Nucleus accumbens (tissue), 56 donors: ENCODE measurements at places on chromosomes 11 and 22.

GRCh38 chr11:130638033-130638432, 189.6 kb downstream of the ADAMTS15 start:
- no peak for DNase-seq

DNA sequence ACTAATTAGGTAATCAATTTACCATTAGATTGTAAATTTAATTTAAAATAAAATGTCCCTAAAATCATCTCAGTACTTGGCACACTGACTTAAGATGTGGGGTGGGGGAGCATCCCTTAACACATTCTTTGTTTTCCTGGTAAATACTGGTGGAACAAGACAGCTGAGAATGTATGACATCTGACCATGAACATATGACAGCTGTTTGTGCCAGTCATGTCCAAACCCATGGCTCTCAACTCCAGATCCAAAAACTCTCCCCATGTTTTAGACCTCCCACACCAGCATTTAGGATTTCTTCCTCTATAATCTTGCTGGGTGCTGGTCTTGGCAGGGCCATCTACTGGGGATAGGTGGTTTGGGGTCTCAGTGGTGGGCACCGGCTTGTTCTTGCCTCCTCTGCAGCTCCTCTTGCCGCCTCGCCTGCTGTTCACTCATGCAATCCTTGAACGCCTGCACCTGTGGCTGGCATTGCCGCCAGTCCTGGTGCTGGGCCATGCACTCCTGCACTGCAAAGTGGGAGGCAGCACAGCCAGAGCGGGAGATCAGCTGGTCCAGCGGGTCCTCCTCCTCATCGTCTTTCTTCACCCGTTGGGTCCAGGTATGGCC, 3.8 kb downstream of the COA4 start:
- DNase-seq = no peak

DNA sequence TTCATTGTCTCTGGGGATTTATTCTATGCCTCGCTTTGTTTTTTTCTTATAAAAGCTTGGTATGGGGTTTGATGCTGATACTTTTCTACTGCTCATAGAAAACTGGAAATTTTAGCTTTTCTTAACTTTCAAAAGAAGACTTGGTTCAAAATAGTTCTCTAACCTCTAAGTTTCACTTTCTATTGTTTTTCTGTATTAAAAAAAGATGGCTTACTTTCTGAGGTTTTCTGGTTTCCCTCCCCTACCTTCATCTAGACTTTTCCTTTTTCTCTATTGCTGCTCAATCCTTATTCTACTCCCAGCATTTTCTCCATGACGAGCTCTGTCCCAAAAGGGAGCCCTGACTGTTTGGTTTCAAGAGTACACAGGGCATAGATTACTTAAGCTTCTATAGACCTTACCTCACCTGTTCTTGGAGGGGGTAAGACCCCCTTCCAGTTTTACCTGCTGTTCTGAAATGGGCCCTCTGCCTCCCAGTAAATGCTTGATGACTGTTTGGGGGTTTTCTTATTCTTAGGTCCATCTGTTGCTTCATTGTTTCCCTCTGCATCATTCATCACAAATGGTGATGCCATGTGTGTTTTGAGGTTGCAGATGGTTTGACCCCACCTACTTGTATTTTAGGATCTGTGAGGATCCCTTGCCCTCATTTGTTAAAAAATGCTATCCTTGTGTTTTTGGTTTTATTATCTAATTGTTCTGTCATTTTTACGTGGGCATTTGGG, 29.5 kb downstream of the DNHD1 start:
- no peak for DNase-seq

DNA sequence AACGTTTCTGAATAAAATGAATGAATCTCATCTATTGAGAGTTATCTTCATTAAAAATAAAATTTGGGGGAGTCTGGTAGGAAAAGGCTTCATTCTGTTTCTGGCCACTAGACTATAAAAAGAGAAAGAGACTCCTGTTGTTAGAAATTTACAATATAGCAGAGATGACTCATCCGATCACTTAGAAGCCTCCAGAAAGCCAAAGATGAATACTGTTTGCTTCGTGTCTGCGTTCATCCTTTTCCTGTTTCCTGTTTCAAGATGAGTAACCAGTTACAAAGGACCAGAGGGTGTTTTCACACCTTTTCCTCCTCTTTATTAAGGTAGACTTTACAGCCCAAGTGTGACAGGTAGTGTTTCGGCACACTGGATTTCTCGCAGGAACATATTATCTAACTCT, 1120.7 kb downstream of the LRRC4C start:
- DNase-seq = no peak

DNA sequence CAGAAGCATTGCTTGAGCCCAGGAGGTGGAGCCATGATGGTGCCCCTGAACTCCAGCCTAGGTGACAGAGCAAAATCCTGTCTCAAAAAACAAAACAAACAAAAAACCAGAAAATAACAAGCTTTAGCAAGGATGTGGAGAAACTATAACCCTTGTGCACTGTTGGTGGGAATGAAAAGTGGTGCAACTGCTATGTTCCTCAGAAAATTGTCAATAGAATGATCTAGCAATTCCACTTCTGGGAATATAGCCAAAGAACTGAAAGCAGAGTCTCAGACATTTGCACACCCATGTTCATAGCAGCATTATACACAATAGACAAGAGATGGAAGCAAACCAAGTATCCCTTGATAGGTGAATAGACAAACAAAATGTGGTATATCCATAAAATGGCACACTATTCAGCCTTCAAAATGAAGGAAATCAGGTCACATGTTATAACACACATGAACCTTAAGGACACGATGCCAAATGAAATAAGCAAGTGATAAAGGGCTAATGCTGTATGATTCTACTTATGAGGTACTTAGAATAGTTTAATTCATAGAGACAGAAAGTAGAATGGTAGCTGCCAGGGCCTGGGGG, 15.9 kb downstream of the KLHL22 start:
- DNase-seq = no peak

DNA sequence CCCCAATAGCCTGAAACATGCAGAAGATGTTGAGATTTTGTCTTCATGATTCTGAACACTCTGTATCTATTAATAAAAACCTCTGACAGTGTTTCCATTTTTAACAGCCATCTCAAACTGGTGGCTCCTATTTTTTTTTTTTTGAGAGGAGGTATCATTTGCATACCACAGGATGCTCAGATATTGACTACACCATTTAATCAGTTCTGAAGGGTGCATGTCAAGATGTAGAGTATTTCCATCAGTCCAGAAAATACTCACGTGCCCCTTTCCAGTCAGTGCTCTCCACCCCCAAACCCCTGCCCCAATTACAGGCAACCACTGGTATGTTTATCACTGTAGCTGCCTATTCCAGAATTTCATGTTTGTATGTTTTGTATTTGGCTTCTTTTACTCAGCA, 85.3 kb upstream of the SORL1-AS1 start:
- DNase-seq = no peak

- DNase-seq = no peak
Observed at GRCh38 chr11:122832721-122833470, 5.4 kb upstream of the CRTAM start.

DNA sequence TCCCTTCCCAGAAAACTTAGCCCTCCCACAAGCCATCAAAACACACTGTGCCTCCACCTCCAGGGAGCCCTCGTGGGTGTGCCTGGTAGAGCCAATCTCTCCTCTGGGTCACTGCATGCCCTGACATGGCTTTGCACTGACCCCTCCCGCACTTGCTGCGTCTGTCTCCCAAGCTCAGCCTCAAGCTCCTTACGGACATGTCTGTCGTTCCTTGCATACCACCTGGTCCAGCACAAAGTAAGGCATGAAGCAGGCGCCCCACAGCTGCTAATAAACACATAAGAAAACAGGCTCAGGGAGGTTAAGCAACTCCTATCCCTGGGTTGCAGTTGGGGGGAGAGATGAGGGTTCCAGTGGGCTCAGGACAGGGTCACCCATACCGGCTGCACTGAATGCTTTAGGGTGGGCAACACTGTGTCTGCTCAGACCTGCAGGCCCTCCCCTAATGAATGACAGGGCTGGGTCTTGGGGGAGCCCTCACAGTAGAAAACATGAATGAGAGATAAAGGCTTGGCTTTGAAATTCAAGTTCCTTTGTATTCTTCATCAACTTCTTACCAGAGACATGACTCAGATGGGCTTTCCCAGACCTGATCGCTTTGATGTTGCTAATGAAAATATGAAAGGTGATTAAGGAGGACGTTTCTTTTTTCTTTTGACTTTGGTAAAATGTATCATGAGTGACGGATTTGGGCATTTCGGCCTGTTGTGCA, 38.0 kb downstream of the PHF21B start:
- DNase-seq = no peak

DNA sequence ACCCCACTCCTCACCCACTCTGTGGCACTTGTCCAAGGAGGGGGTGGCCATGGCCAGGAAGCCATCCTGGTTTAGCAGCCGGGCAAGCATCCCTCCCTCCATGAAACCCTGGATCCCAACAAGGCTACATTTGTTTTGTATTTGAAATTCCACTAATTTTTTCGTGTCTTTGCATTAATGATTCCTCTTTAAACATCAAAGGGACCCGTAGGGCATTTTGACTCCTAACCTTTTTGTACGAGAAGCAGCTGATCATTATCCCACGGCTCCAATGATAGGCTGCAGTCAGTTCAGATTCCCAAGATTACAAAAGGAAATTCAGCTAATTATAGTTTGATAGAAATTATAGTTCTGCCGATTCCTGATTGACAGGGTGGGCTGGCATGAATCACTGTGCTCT, 10.7 kb downstream of the MYEOV start:
- DNase-seq = no peak

DNA sequence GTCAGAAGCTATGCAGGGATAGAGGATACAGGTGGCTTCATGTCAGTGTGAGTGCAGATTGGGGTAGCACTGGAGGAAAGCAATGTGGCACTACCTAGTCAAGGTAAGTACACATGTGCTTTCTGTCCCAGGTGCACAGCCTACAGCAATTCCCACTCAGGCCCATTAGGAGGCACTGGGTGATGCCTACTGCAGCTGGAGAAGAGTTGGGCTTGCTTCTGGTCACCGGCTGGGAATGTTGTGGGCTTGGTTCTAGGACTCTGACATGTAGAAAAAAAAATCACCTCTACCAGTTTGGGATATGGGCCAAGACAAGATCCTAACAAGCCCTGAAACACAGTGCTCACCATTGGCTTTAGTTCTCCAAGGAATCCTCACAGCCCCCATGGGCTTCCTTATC, 69.7 kb downstream of the TENM4 start:
- DNase-seq = no peak

DNA sequence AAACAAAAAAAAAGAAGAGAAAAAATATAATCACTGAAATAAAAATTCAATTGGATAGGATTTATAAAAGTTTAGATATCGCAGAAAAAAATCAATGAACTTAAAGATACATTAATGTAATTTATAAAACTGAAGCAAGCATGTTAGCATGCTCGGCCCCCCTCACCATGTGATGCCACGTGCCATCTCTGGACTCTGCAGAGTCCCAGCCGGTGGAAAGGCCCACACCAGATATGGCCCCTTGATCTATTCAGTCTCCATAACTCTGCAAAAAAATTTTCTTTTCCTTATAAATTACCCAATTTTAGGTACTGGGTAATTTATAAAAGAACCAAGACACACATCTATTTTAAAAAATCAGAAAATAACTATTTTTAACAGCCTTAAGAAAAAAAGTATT, 476.0 kb upstream of the ANO3 start:
- no peak for DNase-seq

DNA sequence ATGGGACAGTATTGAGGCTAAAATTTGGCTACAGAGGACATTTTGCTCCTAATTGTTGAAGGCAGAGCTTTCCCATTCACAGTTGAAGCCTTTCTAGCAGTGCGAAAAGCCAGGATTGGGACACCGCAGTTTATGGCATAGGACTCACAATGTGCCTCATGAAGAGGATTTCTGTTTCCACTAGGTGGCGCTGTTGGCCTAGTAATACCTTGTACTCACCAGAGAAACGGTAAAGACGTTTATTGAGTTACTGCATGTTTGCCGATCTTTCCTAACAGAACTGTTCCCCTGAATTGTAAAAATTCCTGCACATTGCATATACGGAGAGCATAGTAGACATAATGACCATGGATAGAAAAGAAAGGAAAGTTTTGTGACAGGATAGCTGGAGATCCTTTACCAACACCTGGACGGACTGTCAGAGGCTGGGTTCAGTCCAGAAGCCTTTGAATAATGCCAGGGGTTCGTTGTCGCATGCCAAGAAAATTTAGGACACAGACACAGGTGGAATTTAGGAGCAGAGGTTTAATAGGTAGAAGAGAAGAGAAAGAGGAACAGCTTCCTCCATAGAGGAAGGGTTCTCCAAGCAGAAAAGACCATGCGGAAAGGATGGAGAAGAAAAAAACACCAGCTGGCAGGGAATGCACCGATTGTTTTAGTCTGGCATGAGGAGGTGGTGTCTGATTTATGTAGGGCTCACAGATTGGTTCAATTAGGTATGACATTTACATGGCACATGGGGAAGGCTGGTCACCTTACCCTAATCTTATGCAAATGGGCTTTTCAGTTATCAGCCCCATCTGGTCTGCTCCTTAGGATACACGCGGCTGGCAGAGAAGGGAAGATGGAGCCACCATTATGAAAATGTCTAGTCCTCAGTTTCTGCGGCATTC, 10.8 kb upstream of the OR51D1 start:
- no peak for DNase-seq

DNA sequence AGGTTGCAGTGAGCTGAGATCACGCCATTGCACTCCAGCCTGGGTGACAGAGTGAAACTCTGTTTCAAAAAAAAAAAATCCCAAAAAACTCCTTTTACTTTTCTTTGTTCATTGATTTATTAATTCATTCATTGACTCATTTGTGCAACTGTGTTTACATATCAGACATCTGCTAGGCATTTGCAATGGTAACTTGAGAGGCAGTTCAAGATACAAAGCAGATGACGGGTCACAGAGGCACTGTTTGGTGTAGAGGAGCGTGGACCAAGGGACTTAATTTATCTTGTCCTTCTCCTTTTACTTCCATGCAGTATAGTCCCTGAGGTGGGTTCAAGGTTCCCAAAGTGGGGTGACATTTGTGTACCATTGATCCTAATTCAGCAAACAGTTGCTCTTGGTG, 71.4 kb downstream of the KIAA1671 start:
- DNase-seq = no peak

- no peak for DNase-seq
Observed at GRCh38 chr11:117713538-117713991, 83.5 kb downstream of the DSCAML1 start.

DNA sequence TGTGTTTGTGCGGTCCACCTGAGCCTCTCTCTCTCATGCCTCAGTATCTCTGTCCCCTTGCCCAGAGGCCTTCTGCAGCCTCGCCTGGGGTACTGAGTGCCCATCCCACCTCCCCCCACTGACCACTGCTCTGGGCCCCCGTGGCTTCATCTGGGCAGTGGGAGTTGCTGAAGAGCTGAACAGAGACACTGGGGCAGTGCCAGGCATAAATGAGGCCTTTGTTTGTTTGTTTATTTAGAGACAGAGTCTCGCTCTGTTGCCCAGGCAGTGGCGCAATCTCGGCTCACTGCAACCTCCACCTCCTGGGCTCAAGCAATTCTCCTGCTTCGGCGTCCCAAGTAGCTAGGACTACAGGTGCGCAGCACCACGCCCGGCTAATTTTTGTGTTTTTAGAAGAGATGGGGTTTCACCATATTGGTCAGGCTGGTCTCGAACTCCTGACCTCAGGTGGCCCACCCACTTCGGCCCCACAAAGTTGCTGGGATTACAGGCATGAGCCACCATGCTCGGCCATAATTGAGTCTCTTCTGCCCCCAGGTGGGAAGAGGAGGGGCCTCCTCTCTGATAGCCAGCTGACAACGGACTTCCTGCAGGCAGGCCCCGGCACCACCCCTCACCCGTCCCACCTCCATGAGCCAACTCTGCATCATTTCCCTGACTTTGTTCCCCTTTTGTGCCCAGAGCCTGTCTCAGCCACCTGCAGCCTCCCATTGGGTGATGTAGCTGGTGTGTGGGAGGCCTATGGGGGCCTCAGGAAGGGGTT, 9.3 kb downstream of the CRYBB3 start:
- no peak for DNase-seq
